ENCODE measurements at places on chromosomes 2 and 18. TPM values are rescaled to one million over a fixed set of nuclear protein-coding genes. Genes with fewer than 3 reads are reported as not detected.

CFC1 gene
- total RNA-seq = not detected

TANC1 gene
- total RNA-seq = 7.5 TPM

CPO gene
- not detected for total RNA-seq

SKOR2 gene
- total RNA-seq = not detected

MBOAT2 gene
- 84.0 TPM for total RNA-seq

HOXD3 gene
- not detected for total RNA-seq

GLI2 gene
- total RNA-seq = 9.4 TPM

VPS4B gene
- 25.4 TPM for total RNA-seq

LYG1 gene
- 0.53 TPM for total RNA-seq

PARD3B gene
- 2.0 TPM for total RNA-seq

SLC30A3 gene
- total RNA-seq = 0.56 TPM

OR6B2 gene
- not detected for total RNA-seq

GRCh38 chr18:80148326-80149199, 39.5 kb downstream of the ADNP2 start:
- no peak for DNase-seq

DNA sequence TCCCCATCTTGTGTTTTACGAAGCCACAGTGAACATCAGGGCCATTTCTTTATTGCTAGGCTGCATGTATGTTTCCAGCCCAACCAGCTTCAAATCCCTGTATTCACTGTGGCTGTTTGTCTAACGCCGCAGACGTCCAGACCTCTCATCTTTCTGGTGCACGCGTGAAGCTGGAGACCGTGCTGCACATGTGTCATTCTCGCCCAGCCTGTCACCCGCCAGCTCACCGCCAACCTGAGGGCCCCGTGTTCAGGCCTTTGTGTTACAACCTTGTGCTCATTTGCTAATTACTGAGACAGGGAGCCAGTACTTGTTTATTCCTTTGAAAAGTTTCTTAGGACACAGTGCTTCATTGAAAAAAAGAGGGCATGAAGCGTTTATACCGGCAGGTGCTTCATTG, 21.4 kb downstream of the SALL3 start:
- DNase-seq = no peak

DNA sequence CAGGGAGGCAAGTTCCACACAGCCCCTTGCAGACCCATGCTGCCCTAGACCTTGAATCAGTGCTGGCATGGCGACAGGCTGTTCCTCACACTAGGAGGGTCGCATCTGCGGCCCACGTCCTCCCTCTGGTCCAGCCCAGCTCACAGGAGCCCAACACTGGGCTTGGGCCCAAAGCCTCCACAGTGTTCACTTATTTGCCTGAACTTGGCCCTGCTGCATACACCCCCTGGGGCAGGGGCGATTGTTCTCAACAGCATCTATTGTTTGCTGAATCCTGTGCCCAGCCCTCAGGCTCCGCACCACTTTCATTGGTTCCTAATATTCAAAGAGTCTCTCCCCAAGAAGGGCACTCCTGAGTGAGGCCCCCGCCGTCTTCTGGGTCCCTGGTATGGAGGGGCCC, 90.7 kb downstream of the ZBTB7C start:
- DNase-seq = no peak

DNA sequence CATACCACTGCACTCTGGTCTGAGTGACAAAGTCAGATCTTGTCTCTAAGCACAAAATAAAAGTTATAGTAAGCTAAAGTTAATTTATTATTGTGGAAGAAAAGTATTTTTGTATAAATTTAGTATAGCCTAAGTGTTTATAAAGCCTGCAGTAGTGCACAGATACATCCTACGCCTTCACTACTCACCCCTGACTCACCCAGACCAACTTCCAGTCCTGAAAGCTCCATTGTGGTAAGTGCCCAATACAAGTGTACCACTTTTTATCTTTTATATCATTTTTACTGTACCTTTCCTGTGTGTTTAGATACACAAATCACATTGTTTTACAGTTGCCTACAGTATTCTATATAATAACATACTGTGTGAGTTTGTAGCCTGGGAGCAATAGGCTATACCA, 57.5 kb downstream of the UBE2E3 start:
- no peak for DNase-seq

DNA sequence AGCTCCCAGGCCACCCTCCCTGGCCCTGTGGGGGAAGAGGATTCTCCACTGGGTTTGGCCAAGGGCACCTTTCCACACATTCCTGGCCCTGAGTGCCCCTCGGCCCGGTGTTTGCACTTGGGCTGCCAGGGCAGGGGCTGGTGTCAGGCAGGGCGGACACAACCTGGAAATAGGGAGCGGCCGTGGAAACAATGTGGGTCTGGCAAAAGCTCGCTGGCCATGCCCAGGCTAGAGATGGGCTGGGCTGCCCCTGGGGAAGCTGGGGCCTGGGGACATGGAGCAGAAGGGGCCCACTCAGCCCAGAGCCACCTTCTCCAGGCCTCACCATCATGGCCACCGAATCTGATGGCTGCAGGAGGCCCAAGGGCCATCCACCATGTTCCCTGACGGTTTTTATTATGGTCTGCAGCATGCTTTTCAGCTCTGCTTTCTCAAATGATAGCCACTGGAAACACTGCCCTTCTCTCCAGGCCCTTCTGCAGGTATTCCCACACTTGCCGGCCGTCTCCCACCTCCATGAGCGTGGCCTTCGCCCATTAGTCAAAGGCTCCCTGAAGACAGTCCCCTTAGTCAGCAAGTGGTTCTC, 275.1 kb downstream of the CYP26B1 start:
- no peak for DNase-seq

DNA sequence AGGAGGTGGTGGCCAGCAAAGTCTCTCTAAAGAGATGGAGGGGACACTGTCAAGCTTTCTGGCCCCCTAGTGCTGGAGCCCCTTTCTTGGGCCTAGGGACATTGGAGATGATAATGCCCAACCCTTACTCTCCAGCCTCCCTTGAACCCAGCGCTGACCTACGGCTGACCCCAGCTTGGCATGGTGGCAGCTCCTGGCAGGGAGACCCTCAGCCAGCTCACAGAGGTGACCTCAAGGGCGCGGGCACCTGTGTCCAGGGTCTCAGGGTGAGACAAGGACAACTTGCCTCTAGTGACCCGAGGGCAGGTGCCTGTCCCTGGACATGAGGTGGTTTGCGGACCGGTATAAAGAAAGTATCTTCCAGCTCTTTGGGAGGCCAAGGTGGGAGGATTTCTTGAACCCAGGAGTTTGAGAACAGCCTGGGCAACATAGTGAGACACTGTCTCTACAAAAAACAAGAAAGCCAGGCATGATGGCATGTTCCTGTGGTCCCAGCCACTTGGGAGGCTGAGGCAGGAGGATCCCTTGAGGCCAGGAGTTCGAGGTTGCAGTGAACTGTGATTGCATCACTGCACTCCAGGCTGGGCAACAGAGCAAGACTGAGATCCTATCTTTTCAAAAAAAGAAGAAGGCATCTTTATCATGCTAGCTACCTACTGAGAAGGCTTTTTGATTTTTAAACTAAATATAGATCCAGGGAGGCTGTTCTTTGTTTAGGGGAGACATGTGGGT, 3.3 kb upstream of the PER2 start:
- no peak for DNase-seq

GRCh38 chr18:78793313-78794070, 186.1 kb upstream of the SALL3 start:
- DNase-seq = no peak

- DNase-seq = no peak
These were observed 11.6 kb downstream of the FHL2 start for GRCh38 chr2:105387225-105387624.

DNA sequence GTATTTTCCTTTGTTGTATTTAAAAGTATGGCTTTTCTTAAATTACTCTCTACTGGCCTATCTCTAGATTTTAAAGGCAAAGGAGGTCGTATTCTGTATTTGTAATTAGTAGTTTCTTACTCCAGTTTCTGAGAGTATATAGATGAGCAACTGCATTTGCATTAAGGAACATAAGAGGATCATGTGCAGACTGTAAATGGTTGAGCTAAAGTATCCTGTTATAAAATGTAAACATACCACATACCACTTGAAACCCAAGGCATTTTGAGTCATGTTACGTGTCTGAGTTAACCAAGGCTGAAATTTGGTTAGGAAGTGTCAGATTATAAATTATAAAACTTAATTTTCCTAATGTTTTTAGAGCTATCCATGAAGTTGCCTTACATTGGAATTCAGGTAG, 76.3 kb downstream of the GPD2 start:
- no peak for DNase-seq

- no peak for DNase-seq
These were observed 11.2 kb upstream of the CYP27C1 start for GRCh38 chr2:127231130-127231865.

DNA sequence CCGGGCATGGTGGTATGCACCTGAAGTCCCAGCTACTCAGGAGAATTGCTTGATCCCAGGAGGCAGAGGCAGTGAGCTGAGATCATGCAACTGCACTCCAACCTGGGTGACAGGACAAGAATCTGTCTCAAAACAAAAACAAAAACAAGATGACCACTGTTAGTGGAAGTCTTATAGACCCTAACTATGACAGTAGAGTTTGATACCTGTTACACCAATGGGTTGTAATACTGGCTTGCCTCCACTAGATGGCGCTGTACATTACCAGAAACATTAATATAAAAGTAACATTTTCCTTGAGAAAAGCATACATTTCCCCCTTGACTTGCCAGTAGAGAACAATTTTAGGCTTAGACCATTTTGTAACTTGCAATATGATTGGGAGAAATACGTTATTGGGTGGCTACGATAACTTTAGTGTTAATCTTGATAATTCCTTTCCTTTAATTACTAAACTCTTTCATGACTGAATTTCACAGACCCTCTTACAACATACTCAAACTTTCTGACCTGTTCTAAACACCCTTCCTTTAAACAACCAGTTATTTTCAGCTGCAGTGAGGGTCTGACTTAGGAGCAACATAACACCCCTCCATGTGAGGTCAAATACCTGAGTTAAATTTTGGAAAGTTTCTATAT, 19.5 kb downstream of the SLC25A52 start:
- DNase-seq = peak; percentile 45

DNA sequence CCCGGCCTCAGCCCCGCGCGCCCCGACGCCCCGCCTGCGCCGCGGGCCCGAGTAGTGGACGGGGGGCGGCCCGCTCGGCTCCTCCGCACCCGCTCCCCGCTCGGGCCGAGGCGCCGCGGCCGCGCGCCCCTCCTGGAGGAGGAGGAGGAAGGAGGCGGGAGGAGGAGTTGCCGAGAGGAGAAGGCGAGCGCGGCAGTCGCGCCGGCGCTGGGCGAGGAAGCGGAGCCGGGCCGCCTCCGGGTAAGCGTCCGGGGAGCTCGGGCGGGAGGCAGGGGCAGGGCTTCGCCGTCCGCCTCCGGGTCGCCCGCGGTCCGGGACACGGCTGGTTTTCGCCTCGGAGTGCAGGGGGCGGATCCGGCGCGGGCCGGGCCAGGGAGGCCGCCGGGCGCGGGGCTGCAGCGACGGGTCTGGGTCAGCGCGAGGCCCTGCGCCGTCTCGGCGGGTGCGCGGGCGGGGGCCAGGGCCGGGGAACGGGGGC, at the start of gene SOCS6:
TSS of gene SOCS6 (plus strand) at position 195 of the 478 bp plus-strand sequence. CDS start 35,624 bp downstream, outside the sequence.
- peak; percentile 88 for DNase-seq

DNA sequence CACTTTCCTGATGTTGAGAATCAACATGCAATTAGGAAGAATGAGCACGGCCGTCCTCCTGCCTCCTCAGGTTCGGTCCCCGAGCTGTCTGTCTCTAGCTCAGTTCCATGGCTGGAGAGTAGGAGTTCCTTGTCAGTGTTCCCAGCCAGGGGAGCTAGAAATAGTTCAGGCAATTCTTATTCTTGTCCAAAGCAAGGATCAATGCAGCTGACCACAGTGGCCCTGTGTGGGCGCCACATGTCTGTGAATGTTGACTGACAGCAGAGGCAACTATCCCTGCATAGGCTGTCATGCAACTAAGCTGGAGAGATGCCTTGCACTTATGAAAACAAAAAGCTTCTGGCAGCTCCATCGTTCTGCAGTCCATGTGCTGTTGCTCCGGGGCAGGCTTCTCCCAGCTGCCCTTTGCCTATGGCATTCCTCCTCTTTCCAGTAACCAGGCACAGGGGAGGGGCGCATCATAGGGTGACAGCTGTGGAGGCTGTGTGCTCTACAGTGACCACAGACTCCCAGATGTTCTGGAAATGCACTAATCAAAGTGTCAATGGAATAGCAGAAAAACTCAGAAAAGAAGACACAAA, 58.7 kb downstream of the PDCL3 start:
- no peak for DNase-seq

- no peak for DNase-seq
These were observed 111.8 kb upstream of the PPP1CB start for GRCh38 chr2:28639836-28640235.

GRCh38 chr18:23143016-23143814, 7.9 kb downstream of the CABLES1 start:
- DNase-seq = no peak

- DNase-seq = no peak
These were observed 339.2 kb upstream of the NRP2 start for GRCh38 chr2:205343103-205343502.

- DNase-seq = no peak
These were observed 532.2 kb downstream of the RIT2 start for GRCh38 chr18:42583283-42583731.

DNA sequence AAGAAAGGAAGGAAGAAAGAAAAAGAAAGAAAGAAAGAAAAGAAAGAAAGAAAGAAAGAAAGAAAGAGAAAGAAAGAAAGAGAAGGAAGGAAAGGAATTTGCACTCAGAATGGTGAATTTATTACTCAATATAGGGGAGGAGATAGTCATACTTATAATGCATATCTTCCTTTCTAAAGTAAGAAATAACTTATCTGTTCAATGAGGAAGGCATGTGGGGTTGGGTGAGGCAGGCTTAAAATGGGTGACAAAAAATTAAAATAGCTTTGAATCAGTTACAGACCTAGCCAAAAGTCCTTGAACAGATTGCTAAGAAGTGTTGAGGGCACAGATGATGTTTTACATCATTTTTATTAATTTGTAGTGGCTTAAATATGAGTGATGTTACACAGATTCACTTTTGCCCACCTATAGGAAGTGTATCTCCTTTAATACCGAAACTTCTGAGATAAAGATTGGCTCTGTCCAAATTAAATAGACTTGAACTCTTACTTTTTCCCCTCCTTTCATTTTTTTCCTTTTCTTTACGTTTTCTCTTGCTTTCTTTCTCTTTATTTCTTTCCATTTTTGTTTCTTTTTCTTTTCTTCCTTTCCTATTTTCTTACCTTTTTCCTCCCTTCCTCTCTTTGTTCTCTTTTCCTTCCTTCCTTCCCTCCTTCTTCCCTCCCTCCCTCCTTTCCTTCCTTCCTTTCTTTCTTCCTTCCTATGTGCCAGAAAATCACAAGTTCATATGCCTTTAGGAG, 14.8 kb upstream of the DSC2 start:
- no peak for DNase-seq

GRCh38 chr2:211062297-211062612, 505.9 kb downstream of the CPS1 start:
- no peak for DNase-seq

GRCh38 chr18:63283305-63284094, 36.1 kb downstream of the BCL2 start:
- DNase-seq = no peak

GRCh38 chr2:135948141-135948540, 37.3 kb downstream of the DARS1 start:
- no peak for DNase-seq

All from neural progenitor cell (in vitro differentiated cells).